Astrocyte of the cerebellum (primary cell): ENCODE measurements at places on chromosomes 6 and 20.

DNA sequence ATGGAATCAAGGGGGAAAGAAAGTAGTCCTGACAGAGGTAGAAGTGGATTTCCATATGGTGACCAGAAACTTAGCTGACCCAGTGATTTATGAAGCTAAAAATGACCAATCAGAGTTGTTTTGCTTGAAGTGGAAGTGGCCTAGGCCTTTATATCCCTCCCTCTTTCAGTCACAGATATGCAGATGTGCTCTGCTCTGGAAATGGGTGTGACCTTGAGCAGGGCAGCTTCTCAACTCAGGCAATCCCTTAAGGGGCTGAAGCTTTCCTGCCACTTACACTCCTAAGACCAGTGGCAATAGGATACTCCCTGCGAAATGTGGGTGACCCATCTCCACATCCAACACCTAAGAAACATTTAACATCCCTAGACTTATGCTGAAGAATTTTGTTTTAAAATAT, 256.6 kb downstream of the EYS start:
- no peak for DNase-seq

- no peak for DNase-seq
Measured at GRCh38 chr20:24741493-24742072, 207.5 kb upstream of the CST7 start.

GRCh38 chr6:165184192-165184979, 125.0 kb downstream of the C6orf118 start:
- no peak for DNase-seq

- DNase-seq = no peak
Measured at GRCh38 chr6:155854787-155855186, 399.1 kb upstream of the NOX3 start.

DNA sequence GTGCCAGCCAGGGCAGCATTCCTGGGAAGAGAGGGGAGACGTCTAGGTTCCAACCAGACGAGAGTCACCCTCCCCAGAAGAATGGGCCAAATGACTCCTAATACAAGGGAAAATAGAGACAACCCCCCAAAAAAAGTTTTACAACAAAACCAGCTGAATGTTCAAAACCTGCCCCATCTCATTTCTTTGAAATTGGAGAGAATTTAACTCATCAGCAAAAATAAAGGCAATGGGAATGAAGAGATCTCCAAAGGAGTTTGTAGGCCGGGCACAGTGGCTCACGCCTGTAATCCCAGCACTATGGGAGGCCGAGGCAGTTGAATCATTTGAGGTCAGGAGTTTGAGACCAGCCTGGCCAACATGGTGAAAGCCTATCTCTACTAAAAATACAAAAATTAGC, 9.7 kb upstream of the EMILIN3 start:
- no peak for DNase-seq

GRCh38 chr6:37865504-37865903, 46.0 kb downstream of the ZFAND3 start:
- no peak for DNase-seq

GRCh38 chr6:90290811-90291420, 5.7 kb downstream of the BACH2 start:
- DNase-seq = no peak

DNA sequence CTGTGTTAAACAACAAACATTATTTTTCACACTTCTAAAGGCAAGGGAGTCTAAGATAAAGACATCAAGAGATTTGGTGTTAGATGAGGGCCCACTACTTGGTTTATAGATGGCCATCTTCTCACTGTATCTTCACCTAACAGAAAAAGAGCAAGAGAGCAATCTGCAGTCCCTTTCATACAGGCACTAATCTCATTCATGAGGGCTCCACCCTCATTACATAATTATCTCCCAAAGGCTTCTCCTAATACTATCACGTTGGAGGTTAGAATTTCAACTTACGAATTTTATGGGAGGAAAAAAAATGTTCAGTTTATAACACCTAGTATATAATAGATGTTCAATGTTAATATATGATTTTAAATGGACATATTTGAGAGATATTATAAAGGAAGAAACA, 45.6 kb downstream of the HDAC2 start:
- no peak for DNase-seq

- peak; percentile 61 for DNase-seq
Measured at GRCh38 chr6:136647363-136647852, 97.2 kb upstream of the MAP7 start.

GRCh38 chr6:92011681-92012245, 1407.6 kb downstream of the EPHA7 start:
- no peak for DNase-seq

- DNase-seq = no peak
Measured at GRCh38 chr6:3577517-3577916, 120.7 kb upstream of the SLC22A23 start.

GRCh38 chr20:20466341-20466879, 98.5 kb downstream of the INSM1 start:
- DNase-seq = peak; percentile 76

GRCh38 chr20:17556837-17557674, 12.8 kb upstream of the DSTN start:
- no peak for DNase-seq

DNA sequence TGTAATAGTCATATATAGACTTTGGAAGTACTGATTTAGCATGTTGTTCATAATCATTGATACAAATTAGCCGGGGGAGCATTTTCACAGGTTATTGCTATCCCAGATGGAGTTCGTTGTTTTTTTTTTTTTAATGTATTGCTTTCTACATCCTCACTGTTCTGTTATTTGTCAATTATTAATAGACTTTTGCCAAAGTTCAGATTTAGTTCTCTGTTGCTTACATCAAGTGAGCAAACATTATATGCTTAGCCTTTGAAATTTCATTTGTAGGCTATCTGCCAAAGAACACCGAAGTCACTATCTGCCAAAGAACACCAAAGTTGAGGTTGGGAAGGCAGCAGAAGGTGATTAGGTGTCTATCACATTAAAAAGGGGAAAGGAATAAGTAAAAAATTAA, at the start of gene HAO1:
Gene HAO1, minus strand, starts transcription at position 118 of the 400 bp plus-strand sequence. Its CDS starts 36 bp downstream, at position 82.
- DNase-seq = no peak
